EL (cell line): ENCODE measurements at places on chromosomes 1 and 21.
A peak's percentile ranks its signal among the peaks of the same experiment; 100 is the strongest.

DNA sequence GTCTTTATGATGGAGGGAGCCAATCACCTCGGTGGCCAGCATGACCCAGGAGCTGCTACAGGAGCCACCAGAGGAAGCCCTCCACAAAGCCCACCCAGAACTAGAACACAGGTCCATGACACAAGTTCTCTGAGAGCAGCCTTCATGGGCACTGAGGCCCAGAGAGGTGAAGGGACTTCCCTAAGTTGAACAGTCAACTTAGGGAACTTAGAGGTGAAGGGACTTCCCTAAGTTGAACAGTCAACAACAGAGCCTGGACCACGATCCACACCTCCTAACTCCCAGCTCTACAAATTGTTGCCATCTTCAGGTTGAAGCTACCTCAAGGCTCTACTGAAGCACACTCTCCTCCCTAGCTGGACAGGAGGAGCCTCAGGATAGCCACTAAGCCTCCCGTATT lies 132.7 kb downstream of the CCDC185 start:
- no peak for DNase-seq

DNA sequence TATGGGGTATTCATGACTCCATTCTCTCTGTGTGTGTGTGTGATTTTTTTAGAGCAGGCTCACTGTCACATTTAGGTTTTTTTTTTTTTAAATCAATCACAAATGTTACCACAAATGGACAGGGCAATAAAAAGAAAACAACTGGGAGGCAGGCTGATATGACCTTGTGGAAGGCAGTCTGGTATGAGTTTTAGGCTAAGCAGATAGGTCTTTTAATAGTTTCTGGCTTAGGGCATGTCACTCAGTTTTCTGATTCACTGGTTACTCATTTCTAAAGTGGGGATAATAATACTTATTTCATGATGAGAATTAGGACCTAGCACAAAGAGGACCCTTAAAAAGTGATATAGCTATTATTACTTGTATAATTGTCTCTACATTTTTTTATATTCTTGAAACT lies 278.9 kb downstream of the RYR2 start:
- DNase-seq, result no peak

- no peak for DNase-seq
Measured at GRCh38 chr1:67564193-67564592, 120.8 kb upstream of the GADD45A start.

- DNase-seq, result no peak
Measured at GRCh38 chr1:79617777-79618176, 611.2 kb upstream of the ADGRL4 start.

DNA sequence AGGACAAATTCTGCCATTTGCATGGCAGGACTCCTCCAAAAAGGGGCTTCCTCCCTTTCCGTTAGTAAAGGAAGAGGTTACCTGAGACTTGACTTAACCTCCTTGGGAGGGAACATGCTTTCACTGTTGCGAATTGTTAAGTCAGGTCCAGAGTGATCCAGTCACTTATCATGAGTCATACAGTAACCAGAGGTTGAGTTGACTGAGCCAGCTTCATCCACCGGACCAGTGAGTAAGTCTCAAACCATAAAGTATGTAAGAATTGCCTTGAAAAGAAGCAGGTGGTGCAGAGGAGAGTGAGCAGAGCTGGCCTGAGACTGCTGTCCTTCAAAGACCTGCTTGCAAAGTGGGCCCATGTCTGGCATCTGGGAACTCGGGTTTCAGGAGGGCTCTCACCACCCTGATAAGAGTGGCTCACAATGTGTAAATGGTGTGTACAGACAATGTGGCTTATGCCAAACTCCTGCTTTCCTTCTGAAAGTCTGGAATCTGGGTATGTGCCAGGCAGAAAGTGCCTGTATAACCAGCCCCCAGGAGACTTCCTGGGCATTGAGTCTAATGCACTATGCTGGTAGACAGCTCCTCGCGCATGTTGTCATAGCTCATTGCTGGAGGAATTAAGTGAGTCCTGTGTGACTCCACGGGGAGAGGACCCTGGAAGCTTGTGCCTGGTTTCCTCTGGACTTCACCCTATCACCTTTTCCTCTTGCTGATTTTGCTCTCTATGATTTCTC lies 84.3 kb upstream of the KLHDC7A start:
- DNase-seq, result no peak

- no peak for DNase-seq
Measured at GRCh38 chr1:203282720-203283542, 22.4 kb upstream of the BTG2 start.

DNA sequence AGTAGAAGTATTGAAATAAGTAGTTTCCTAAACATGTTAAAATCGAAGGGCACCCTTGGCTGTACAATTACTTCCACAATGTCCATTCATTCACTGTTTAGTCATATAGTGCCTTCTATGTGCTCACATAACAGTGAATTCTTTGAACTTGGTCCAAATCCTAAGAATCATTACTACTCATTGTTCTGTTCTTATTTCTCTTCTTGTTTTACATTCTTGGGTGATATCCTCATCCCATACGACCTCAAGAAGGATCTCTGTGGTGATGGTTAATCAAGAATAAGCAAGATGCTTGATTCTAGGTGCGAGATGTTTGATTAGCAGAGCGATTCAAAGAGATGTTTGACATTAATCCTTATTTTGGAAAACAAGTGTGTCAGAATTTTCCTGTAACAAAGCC lies 667.4 kb upstream of the ZP4 start:
- DNase-seq, result peak; percentile 76

GRCh38 chr1:37995751-37996345 lies 6.0 kb upstream of the SF3A3 start:
- DNase-seq, result peak; percentile 58

DNA sequence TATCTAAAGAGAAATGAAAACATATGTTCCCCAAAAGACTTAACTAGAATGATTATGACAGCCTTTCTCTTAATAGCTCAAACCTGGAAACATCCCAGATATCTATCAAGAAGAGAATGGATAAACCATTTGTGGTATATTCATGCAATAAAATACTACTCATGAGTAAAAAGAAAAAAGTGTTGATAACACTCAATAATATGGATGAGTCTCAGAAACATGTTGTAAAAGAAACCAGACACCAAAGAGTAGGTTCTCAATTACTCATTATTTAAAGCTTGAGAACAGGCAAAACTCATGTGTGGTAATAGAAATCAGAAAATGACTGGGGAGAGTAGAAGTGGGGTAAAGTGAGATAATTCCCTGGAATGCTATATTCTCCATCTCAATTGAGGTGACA lies 154.1 kb downstream of the PHTF1 start:
- no peak for DNase-seq

DNA sequence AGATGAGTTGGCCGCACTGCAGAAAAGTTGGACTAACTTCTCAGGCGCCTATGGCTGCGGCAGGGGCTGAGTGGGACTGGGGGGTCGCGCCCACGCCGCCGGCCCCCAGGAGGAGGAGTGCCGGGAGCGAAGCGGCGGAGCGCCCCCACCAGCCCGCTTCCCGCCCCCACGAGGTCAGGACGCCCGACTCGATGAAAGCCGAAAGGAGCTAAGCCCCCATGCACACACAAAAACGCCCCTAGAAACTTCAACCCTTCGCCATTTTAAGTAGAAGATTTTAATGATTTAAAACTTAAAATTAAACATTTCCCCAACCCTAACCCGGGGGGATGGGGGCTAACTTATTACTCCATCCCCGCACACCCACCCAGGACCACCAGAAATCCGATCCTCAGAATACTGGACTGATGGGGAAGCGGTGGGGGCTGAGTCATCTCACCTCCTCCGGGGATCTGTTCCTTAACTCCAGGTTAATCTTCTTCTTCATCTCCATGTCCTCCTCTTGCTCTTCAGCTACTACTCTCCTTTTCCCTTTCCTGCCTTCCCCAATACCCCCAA lies 539 bp downstream of the ANP32E start:
- DNase-seq, result peak; percentile 10
